ENCODE measurements at places on chromosomes 12 and 14.

DNA sequence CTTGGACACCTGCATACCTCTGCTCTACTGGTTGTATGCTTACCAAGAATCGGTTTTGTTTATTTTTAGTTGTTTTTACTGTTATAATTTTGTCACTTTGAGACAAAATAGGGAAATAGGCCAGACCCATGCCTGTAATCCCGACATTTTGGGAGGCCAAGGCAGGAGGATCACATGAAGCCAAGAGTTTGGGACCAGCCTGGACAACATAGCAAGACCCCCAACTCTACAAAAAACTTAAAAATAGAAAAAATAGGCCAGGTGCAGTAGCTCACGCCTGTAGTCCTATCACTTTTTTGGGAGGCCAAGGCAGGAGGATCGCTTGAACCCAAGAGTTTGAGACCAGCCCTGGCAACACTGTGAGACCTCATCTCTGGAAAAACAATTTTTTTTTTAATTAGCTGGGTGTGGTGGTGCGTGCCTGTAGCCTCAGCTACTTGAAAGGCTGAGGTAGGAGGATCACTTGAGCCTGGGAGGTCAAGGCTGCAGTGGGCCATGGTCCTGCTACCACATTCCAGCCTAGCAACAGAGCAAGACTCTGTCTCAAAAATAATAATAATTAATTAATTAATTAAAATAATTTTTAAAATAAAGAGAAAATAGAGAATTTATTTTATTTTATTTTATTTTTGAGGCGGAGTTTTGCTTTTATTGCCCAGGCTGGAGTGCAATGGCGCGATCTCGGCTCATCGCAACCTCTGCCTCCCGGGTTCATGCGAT is 1.3 kb upstream of the MRPS35 start:
- no peak for DNase-seq

DNA sequence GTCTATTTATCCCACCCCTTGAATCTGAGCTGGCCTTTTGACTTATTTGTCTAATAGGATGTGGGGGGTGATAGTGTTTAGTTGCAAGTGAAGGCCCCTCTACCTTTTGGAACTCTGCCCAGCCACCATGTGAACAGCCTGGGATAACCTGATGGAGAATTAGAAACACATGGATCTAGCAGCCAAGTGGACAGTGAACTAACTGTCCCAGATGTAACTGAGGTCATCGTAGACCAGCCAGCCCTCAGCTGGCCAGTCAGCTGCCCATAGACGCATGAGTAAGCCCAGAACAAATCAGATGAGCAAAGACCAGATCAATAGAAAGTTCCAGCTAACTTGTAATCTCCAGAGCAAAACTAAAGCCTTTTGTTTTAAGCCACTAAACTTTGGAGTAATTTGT is 19.0 kb downstream of the KLRB1 start:
- DNase-seq = no peak

DNA sequence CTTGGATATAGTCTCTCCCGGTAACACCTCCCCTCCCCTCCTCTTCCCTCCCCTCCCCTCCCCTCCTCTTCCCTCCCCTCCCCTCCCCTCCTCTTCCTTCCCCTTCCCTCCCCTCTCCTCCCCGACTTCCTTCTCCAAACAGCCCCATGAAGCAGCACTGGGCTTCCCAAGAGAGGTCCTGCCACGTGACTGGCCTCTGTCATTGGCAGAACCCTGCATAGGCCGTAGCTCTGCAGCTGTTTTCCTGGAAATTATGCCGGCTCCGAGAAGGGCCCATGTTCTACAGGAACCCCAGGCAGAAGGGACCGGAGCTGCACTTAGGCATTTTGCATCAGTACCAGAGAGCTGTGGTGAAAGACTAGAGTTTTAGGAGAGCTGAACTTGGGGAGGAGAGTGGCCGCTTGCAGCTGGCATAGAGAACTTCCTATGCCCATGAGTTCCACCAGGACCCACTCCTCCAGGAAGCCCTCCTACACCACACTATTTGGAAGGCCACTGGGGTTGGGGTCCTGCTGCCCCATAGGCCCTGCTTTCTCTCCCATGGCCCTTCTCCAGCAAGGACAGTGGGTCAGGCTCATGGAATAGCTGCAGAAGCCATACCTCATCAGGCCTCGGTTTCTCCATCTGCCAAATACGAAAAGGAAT is 5.1 kb upstream of the TNFAIP2 start:
- peak; percentile 86 for DNase-seq

- DNase-seq = no peak
Observed at GRCh38 chr14:73143003-73143402, 6.7 kb downstream of the PSEN1 start.

- DNase-seq = no peak
Observed at GRCh38 chr14:96213871-96214465, 9.3 kb downstream of the BDKRB2 start.

DNA sequence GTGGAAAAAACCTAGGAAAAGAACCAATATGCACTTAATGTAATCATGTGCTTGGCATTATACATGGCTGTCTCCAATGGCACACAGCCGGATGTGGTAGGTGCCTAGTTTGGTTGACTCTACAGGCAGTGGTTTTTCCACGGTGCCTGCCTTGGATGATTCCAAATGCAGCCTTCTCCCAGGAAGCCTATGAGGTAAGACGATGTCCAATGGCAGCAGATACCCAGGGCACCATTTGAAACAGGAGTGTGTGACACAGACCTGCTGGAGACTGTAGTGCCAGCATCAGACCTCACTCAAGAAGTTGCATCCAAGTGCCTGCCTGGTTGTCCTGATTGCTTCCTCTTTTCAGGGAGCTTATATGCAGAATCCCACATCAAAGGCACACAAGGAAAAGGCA is 88.0 kb upstream of the VASH1 start:
- DNase-seq = no peak

DNA sequence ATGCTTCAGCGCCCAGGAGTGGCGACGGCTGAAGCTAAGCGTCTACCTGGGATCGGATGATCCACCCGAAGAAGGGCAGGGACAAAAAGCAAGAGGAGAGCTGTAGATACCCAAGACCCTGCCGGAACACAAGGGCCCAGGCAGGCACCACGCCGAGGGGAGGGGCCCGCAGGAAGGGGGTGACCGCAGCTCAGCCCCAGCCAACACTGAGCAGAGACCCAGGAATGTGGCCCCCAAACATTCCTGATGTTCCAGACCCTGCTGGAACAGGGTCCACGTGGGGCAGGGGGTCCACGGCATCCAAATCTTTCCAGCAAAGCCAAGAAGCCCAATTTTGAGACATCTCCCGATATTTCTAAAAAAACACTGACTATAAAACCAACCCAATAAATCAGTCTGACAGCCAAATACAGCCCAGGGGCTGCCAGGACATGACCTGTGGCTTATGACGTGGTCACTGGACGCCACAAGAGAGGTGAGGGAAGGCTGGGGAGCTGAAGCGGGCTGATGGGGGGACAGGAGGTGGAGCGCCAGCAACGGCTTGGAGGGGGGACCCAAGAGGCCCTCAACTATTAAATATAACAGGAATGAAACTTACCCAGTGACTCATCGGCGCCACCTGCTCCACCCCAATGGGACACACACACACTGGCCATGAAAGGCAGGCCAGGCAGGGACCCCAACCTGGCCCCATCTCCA is 58.9 kb downstream of the NCOR2 start:
- no peak for DNase-seq

DNA sequence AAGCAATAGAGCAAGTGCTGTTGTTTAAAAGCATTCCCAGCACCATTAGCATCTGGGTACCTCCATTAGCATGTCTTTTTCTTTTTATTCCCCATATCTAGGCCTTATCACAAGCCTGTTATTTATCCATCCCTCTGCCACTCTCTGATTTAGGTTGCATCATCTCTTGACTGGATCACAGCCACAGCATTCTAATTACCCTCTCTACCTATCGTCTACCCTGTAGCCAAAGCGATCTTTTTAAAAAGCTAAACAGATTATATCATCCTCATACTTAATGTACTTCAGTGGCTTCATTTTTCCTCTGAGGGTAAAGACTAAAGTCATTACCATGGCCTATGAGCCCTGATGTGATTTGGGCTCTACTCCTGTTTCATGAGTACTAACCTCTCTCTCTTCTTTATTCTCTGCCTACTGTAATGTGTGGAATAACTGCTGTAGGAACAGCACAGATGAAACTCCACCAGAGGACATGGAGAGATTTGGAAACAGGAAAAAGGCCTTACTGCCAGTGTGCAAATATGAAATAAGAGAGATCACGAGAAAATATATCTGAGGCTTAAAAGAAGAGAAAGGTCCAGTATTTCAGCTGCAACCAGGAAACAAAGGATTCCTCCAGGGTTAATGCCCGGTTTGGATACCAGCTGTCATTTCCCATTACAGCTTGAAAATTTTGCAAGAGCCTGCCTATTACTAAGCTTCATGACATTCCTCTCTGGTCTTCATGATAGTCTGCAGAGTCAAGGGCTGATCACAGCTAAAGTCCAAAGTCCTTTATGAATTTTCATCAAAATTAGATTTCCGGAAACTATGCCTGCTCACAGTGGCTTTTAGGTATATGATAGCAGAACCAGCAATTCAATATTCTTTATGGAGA is 422.5 kb upstream of the PDE3A start:
- DNase-seq = no peak

DNA sequence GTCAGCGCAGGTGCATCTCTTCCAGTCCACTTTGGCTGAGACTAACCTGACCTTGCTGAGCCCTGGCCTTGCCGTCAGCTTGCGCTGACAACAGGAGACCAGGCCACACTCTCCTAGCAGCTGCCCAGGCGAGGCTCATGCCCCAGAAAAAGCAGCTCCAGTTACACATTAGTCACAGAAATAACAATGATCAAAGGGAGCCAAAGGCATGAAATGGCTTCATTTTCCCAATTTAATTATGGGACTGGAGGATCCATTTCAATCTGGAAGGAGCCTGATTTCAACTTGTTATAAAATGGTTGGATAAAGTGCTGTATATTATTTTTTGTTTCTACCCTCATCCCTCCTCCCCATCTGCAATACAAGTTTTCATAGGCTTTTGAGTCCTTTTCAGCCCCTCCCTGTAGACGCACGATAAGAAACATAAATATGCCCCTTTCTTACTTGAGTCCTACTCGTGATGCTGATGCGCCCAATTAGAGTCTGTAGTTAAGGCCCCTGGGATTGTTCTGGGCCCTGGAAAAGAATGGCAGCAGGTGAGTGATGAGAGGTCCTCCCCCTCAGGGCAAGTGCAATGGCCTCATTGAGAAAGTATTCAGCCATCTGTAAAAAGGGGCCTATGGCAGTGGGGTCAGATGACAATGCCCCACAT is 376.0 kb downstream of the C12orf75 start:
- no peak for DNase-seq

DNA sequence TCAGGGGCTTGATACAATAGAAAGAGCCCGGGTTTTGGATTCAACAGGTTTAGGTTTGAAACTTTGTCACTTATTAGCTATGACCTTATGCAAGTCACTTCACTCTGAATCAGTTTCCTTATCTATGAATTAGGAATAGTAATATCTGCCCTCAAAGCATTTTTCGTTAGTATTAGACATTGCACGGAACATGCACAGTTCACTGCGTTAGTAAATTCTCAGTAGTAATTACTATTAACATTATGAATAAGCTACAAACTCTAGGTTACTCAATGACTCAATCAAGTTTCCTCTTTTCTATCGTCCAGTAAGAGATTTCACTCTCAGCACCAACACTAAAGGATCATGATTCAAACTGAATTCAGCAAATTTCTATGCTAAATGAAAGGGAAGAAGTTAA is 150.3 kb downstream of the CEP83 start:
- no peak for DNase-seq

- no peak for DNase-seq
Observed at GRCh38 chr12:34597548-34598351, 575.5 kb downstream of the ALG10 start.

- no peak for DNase-seq
Observed at GRCh38 chr14:36646664-36647416, 14.8 kb upstream of the PAX9 start.

- DNase-seq = no peak
Observed at GRCh38 chr14:77498984-77499527, 440 bp upstream of the ISM2 start.

DNA sequence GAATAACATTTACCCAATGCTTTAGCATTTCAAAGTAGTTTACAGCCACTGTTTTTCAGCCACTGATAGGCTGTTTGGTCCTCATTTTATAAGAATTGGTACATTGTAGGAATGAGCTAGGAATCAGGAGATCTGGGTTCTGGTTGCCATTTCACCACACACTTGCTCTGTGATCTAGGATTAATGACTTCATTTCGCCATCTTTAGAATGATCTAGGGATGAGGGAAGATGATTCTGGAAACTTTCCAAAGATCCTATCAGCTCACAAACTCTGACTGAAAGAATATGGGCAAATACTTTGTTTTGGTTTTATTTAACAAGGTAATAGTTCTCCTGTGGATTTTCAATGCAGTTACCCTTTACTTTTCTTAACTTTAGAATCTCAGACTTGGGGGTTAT is 155.0 kb downstream of the GCH1 start:
- DNase-seq = peak; percentile 4
